NCI-H1092 treated with DMSO at 0.1 percent for 48 hours (cell line): ENCODE measurements at places on chromosomes 1 and 21.
A peak's percentile ranks its signal among the peaks of the same experiment; 100 is the strongest.

GRCh38 chr1:234863551-234863971 lies 253.6 kb upstream of the IRF2BP2 start:
- DNase-seq, result no peak

DNA sequence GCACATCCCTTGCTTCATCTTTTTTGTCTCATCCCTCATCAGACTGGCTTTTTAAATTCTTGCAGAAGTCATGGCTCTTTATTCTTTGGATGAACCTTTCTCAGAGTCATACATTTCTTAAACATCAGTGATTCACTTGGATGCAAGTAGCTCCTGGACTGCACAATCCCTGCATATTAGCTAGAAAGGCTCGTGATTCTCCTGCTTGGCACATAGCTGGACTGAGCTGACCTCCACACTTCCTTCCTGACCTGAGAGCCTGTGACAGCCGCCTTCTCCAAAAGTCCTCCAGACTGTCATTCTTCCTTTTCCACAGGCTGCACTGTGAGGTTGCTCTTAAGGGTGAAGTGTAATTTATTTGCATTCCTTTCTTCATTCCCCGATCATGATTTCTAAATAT lies 109.4 kb downstream of the RGL1 start:
- DNase-seq, result no peak

DNA sequence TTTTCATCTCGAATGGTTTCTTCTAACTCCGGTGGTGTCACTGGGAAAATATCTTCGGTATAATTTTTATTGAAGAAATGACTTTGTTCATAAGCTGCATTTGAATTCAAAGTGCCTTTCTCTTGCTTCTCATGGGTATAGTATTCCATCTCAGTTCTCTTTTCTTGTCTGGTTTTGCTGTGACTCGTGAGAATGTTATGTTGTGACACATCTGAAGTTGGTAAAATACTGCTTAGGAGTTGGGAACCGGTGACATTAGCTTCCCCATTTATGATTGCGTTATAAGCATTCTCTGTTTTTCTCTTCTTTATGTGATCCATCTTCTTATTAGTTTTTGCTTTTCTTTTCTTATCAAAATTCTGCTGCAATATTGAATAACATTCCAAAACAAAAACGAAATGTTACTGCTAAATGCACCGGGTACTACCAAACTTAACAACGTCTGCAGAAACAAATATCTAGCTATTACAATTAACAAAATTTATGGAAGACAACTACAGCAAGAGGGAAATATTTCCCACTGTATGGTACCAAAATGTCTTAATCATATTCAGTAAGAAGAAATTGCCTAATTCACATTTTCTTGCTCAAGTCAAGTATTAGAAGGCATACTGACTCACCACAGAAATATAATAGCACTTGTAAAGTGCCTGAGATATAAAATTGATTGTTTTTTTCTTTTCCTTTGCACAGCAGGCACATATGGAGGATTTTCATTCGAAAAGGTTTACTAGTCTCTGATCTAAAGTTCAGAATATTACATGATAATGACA lies 15.5 kb downstream of the LRIF1 start:
- DNase-seq, result no peak

- no peak for DNase-seq
Observed at GRCh38 chr1:119516680-119517079, 9.7 kb downstream of the HSD3B1 start.

DNA sequence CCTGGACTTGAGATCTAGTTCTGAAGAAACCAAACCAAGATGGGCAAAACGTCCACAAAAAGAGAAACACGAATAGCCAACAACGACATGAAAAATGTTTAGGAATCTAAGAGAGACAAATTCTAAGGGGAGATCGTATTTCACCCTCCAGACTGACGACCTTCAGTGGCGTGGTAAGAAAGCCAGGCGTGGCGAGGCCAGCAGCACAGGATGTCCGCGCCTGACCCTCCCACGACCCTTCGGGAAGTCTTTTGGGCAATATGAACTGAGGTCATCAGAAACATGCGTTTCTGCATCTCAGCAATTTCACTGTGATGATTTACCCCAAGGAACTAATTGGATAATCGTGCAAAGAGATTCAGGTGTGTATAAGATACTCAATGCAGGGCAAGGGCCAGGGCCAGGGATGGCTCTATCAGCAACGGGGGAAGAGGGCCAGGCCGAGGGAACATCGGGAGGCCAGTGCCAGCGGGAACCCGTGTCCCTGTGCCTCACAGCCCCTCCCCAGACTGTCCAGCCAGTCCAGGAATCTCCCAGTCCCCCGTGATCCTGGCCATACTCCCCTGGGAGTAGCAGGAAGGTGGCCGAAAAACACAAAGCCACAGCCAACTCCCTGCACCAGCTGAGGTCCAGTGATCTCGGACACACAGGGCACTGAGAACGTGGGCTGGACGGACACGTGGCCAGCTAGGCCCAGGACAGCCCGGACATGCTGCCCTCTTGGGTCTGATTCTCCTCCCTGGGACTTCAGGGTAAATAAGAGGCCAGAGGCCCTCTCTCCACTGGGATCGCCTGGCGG lies 53.6 kb upstream of the ADARB1 start:
- DNase-seq, result no peak

GRCh38 chr1:36786425-36786824 lies 247.9 kb downstream of the GRIK3 start:
- DNase-seq, result no peak

DNA sequence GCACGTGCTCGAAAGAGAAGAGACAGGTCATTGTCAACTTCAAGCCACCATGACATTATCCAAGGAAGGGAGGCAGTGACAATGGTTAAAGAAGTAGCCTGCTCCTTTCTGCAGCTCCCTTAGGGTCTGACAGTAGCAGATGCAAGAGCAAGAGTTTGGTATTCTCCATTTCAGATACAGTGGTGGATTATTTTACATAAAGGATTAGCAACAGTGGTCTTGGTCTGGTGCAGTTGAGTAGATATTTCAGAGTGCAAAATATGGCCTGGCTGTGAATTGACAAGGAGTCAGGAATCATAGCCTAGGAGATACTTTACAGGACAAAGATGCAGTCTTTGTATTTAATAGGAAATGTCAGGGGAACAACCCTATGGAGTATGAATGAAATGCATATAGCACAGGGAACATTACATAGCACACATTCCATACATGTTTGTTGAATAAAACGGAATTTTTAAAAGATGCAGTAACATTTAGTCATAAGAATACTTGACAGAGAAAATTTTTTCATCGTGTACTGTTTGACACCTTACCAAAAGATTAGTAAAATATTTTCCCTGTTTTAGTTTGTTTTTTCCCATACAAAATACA lies 41.8 kb downstream of the CHRM3 start:
- DNase-seq, result no peak

- DNase-seq, result no peak
Observed at GRCh38 chr1:112985123-112985522, 29.1 kb upstream of the SLC16A1 start.

DNA sequence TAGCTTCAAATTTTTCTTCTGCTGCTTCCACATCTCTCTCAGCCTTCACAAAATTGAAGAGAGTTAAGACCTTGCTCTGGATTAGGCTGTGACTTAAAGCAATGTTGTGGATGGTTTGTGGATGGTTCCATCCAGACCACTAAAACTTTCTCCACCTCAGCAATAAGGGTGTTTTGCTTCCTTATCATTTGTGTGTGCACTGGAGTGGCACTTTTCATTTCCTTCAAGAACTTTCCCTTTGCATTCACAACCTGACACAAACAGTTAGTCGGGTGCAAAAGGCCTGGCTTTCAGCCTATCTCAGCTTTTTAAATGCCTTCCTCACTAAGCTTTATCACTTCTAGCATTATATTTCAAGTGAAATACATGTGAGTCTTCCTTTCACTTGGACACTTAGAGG lies 30.3 kb downstream of the DENND1B start:
- DNase-seq, result no peak

GRCh38 chr1:73644198-73644597 lies 553.8 kb downstream of the LRRIQ3 start:
- no peak for DNase-seq

DNA sequence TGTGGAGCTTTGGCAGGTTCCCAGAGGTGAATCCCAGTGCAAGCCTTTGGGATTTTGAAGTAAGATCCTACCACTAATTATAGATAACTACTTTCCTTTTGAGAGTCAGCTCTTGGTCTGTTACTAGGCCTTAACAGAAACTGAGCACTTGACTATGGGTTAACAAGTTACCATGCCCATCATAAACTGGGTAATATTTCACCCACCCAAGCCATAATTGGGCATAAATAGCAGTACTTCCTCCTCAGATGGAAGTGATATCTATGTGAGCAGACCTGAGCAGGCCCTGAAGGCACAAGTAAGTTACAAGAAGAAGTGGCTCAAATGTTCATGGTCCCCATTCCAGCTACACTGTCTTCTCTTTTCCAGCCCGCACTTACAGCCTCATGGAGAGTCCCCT lies 475.9 kb downstream of the LRRIQ3 start:
- no peak for DNase-seq

DNA sequence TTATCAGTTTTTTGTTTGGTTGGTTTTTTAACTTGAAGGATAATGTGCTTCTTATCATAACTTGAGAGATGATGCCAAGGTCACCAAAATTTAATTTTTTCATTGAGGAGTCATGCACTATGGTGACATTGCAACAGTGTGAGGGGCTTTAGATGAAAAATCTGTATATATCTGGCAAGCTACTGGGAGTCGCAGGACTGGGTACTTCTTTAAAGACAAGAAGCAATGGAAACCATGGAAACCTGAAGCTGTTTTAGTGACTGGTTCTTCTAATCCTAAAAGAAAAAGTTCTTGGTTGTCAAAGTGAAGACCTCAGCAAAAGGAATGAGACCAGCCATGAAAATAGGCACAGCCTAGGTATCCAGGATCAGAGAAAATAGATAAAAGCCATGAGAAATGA lies 31.1 kb downstream of the ZC3H11B start:
- DNase-seq, result no peak

- no peak for DNase-seq
Observed at GRCh38 chr1:209590405-209590804, 6.9 kb downstream of the CAMK1G start.

DNA sequence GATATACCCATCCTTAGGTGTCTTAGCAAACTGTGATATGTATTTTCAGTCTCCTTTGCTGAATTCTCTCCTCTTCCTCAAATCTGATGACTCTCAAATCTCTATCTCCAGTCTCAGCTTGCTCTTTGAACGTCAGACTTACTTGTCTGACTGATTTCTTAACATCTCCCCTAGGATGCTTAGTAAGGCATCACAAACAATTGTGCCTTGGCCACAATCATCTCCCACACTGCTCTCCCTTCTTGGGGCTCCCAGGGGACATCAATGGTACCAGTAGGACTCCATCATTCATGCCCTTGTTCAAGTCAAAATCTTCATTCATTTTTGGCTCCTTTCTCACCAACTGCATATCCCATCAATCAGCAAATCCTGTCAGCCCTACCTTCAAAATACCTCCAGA lies 42.0 kb downstream of the GNG12 start:
- DNase-seq, result no peak

DNA sequence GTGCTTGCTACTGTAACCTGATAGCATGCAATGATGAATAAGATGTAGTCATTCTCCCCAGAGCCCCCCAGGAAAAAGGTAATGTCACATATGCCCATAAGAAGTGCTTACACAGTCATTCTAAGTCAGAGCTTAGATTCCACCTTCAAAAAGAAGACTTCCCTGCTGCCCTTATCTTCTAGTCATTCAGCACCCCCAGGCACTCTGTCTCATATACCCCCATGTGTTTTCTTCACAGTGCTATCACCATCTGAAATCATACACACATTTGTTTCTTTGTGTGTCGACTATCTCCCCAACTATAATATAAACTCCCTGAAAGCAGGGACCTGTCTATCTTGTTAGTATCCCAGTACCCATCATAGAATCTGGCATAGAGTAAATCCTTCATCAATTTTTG lies 16.2 kb upstream of the OTUD3 start:
- DNase-seq, result no peak

DNA sequence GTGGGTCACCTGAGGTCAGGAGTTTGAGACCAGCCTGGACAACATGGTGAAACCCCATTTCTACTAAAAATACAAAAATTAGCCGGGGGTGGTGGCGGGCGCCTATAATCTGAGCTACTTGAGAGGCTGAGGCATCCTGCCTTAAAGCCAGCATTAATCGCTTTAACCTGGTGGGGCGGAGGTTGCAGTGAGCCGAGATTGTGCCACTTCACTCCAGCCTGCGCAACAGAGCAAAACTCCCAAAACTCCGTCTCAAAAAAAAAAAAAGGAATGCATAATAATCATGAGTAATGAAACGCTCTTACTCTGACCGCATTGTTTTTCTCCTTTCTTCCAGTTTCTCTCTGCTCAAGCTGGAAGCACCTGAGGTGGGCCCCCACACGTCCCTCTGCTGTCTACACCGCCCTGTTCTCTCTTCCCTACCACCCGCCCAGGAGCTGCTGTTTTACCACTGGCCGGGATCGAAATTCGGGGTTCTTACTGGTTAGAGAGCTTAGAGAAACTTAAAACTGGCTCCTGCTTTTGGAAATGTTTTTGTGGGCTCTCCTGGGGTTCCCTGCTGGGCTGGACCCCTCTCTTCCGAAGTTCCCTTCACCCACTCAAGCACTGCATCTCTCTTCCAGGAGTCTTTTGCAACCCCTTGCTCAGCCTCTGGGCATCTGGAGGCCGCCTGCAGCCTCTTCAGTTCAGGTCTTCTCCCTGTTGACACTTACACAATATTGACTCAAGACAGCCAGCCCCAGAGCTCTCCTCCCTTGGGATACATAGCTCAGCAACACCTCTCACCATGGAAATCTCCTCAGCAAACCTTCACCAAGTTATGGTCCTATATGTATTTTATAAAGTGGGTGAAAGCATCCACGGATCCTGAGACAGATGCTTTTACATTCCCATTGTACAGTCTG lies 62.5 kb downstream of the FAM163A start:
- no peak for DNase-seq

DNA sequence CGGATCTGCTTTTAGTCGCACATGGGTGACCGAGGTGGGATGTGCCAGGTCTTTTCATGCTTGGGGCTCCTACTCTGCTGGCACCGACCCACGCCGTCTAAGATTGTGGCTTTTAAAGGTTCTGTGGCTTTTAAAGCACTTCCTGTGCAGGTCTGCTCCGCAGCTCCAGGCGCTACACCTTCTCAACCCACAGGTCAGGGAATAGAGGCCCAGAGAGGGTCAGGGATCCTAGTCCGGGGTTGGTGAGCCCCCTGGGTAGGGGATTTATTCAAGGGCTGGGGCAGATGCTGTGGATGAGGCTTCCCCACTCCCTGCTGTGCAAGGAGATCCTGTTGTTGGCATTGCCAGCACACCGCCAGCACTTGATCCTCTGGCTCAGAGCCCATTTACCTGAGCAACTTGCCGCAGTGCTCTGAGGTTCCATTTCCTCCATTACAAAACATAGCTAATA lies 212.8 kb upstream of the RAB4A start:
- DNase-seq, result peak; percentile 69

GRCh38 chr1:235093696-235094592 lies 34.7 kb downstream of the TOMM20 start:
- peak; percentile 80 for DNase-seq
